ENCODE measurements at places on chromosomes 7 and 10.

DNA sequence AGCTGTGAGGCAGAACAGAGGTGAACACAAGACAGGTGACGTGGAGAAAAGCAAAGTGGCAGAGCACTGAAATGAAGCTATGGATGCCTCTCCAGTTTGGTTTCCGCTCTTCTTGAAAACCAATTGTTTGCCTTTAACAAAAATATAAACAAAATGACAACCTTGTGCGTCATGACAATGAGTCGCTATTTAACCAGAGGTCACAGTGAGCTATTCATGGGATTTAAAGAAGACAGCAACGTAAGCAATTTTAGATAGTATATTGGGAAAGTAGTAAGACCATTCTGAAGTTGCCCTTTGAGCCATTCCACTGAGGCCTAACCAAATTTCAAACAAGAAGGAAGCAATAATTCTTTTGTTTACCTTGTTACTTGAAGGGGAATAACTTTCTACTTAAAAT is 15.2 kb upstream of the LRRTM3 start:
- no peak for DNase-seq

DNA sequence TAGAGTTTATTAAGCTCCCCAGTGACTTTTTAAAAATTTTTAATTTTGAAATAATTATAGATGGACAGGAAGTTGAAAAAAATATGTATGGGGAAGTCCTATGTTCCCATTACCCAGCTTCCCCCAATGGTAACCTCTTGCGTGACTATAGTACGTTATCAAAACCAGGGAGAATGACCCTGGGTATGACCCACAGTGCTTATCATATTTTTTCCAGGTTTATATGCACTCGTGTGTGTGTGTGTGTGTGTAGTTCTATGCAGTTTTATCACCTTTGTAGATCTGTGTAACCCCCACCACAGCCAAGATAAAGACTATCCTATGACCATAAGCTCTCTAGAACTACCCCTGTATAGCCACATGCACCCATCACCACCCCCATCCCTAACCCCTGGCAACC is 72.8 kb downstream of the TBXAS1 start:
- no peak for DNase-seq

- no peak for DNase-seq
Observed at GRCh38 chr10:120508393-120508792, 51.4 kb downstream of the PLPP4 start.

DNA sequence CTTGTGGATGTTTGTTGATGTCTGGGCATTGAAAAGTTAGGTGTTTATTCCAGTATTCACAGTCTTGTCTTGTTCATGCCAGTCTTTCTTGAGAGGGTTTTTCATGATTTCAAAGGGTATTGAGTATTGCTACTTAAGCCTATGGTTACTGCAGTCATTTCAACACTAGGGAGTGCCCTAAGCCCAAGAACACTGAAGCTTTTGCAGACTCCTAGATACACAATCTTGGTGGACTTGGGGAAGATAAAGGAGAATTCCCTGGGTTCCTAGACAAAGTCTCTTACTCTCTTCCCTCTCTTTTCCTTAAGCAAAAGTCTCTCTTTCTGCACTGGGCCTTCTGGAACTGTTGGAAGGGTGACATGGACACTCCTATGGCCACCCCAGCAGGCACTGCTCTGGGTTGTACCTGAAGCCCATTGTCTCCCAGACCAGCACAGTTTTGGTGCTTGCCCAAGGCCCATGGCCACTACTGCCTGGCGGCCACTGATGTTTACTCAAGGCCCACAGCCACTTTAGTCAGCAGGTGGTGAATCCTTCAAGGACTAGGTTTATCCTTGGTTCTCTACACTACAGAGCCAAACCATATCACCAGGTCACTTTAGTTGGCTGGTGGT is 24.9 kb downstream of the SAMD9 start:
- no peak for DNase-seq

DNA sequence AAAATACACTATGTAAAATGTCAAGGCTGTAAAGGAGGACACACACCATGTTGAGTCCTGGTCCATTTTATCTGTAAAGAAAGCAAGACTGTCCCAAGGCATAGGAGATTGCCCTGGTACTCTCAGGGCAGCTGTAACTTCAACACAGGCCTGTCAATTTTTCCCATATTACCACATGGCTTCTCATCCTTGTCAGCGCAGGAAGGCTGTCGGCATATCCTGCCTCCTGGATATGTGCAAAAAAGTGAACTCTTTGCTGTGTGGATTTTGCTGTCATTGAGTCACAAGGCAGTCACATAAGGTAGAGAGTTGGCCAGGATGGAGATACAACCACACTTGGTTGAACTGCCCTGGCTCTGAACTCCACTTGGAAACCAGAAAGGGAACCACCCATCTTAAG is 8.7 kb downstream of the DUSP5 start:
- DNase-seq, result no peak

- DNase-seq, result no peak
Observed at GRCh38 chr7:108293149-108293612, 163.0 kb upstream of the LAMB4 start.

GRCh38 chr7:144884896-144885295 is 49.0 kb upstream of the TPK1 start:
- no peak for DNase-seq
